ENCODE measurements at places on chromosomes 6 and 20.

DNA sequence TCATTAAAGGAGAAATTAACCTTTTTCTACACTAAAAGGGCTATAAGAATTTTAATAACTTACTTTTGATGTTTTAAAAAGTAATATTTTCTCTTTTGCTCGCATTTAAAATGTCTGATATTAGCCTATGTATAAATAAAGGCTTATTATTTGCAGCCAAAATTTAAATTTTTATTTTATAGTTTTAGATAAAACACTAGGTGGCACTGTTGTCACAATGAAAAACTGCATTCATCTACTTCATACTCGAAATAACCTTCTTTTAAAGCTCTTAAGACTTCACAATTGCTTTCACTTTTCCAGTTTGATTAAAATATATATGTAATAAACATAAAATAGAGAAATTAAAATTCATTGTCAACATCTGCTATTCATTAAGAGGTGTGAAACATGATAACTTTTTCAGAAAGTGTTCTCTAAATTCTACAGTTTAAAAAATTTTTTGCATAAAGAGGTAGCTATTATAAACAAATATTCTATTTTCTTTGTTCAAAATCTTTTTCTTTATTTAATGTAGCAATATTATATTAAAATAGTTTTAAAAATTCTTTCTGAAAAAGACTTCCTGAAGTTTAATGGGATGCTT lies 78.8 kb upstream of the DEFB112 start:
- DNase-seq, result no peak

DNA sequence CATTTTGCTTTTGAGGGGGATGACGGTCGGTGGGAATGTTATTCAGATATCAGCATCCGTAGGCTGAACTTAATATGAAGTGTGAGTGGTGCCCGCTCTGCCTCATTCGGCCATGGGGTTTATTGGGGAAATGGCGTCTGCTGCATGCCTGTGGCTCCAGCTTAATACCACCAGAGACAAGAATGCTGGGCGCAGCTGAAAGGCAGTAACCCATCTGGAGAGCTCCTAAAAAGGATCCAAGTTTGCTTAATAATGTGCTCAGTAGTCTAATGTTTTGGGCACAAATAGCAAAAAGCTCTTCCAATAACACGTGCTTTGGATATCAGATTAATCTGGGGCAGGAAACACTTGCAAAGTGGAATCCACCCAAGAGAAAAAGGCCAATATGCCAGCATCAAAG lies 273.0 kb upstream of the TAB2 start:
- DNase-seq, result no peak

GRCh38 chr6:1263039-1263849 lies 48.7 kb upstream of the FOXQ1 start:
- no peak for DNase-seq

DNA sequence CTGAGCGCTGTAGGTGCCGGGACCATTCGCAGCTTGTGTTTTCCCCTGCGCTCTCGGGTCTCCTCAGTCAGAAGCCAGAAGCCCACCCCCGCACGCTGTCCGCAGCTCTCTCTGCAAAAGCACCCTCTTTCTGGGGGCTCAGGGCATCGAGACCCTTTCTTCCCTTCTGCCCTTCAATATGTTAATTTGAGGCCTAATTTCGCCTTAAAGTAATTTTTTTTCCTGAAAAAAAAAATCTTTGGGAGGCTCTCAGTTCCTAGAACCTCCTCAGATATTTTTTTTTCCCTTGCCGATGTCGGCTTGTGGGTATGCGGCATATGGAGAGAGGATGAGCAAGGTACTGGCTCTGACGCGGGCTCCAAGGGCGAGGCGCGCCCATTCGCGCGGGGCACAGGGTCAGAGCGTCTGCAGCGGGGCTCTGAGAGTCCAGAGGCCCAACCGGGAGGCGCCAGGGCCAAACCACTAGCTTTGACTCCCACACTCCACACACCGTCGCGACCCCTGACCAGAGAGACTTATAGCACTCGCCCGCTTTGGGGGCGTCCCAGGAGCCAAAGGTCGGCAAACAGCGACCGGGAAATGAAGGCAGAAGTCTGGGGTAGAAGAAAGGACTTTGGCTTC lies 893 bp downstream of the PRDM13 start:
- no peak for DNase-seq

- DNase-seq, result no peak
Measured at GRCh38 chr6:44868910-44869309, 459.2 kb upstream of the RUNX2 start.

GRCh38 chr6:112005013-112005371 lies 48.9 kb upstream of the CCN6 start:
- peak; percentile 81 for DNase-seq

DNA sequence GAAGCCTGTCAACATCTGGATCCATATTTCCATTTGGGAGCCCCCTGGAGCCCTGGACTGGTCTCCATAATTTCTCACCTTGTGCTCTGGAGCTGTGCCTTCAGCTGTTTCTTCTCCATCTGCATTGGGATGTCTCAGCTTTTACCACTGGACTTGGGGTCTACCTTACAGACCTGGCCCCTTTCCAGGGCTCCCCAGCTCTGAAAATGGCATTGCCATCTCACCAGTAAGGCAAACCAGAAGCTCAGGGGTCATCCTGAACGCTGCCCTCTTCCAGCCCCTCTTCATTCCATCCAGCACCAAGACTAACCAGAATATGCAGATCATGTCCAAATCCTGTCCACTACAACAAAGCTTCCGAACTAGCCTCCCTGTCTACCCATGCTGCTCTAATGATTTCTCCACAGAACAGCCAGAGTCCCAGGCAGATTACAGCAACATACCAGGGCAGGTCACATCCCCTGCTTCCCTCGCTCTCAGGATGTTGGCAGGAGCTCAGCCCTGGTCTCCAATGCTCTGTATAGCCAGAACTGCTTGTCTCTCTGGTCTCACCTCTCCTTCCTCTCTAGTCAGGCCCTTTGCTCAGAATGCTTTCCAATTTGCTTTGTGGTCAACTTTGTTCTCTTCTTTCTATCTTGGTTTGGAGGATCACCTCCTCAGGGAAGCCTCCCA lies 17.7 kb upstream of the NNAT start:
- DNase-seq, result peak; percentile 57

DNA sequence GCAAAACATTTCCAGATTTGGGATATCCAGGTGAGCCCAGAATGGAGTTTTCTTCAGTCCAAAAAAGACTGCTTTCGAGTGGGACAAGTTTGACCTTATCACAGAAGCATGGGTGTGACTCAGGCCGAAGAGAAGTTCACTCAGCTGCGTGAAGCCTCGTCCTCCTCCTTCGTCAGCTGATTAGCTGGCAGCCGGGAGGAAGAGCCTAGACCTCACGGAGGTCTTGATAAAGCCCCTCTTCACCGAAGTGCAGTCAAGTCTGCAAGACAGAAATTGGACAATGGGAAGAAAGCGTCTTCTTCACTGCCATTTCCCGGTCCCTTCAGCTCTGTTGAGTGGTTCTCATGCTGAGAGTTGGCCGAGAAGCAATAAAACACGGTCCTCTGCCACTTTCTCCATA lies 363.9 kb downstream of the TAF4 start:
- DNase-seq, result no peak

DNA sequence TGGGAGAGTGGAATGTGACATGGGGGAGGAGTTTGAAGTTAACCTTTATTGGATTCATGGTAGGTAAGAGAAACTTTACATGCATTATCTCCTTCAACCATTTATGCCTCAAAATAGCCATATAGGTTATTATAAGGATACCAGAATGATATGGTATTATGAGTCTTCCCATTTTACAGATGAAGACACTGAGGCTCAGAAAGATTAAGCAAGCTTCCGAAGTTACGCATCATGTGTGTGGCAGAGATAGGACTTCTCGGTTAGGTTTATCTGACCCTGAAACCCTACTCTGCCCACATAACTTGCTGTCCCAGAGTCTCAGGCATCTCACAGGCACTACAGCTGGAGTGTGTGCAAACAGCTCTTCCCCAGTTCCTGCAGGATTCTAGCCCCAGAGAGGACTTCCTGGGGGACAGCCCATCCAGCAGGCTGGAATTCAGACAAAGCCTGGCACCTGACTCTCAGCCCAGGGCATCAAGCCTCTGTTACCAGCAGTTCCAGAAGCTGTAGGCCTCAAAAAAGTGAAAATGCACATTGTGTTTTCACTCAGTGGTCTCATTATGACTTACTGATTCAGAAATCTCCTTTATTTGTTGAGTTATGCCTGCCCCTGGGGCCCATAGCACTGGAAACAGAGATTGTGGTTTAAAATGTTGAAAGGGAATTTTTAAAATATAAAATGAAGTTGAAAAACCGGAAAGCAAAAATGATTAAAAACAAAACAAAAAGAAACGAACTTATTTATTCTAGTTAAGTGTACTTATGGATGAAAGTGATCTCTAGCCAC lies 512.8 kb upstream of the CHD6 start:
- no peak for DNase-seq

GRCh38 chr6:41687501-41688175 lies 47.8 kb downstream of the TFEB start:
- DNase-seq, result no peak

- no peak for DNase-seq
Measured at GRCh38 chr20:50182346-50182745, 8.3 kb upstream of the CEBPB start.

DNA sequence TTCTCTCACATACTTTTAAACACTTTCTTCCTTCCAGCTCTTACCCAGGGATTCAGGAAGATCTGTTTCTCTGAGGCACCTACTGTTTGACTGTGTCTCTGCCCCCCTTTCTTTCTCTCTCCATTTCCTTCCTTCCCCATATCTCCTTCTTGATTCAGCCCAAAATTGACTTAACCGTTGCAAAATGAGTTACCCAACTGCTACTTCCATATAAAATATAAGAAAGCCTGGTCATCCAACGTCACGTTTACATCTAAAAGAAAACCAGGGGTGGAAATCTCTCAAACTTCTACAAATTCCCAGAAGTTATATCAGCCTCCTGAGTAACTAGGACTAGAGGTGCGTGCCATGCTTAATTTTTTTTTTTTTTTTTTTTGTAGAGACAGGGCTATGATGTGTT lies 95.2 kb upstream of the INSM1 start:
- no peak for DNase-seq

DNA sequence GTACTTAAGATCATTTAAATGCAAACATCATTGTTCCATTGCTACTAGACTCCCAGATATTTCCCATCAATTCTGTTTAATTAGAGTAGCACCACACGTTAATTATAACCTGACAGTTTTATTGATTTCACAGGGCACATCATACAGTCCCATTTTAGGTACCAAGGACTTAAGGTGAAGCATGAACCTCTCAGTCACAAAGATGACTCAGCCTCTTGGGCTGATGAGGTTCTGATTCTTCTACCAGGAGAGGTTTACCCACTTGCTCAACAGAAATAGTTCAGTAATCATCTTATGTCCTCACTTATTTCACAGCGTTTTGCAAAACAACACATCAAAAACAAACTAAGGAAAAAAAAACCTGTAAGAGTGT lies 98.5 kb downstream of the HIVEP2 start:
- no peak for DNase-seq

DNA sequence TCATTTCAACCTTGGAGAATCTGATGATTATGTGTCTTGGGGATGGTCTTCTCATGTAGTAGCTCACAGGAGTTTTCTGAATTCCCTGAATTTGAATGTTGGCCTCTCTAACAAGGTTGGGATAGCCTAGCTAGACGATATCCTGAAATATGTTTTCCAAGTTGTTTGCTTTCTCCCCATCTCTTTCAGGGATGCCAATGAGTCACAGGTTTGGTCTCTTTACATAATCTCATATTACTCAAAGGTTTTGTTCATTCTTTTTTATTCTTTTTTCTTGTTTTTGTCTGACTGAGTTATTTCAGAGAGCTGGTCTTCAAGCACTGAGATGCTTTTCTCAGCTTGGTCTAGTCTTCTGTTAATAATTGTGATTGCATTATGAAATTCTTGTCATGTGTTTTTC lies 42.7 kb upstream of the COL9A1 start:
- no peak for DNase-seq

GRCh38 chr20:20887593-20888265 lies 175.3 kb upstream of the RALGAPA2 start:
- DNase-seq, result no peak

- DNase-seq, result no peak
Measured at GRCh38 chr6:110517034-110517433, 40.6 kb upstream of the SLC22A16 start.

- no peak for DNase-seq
Measured at GRCh38 chr6:37928217-37928616, 108.7 kb downstream of the ZFAND3 start.

DNA sequence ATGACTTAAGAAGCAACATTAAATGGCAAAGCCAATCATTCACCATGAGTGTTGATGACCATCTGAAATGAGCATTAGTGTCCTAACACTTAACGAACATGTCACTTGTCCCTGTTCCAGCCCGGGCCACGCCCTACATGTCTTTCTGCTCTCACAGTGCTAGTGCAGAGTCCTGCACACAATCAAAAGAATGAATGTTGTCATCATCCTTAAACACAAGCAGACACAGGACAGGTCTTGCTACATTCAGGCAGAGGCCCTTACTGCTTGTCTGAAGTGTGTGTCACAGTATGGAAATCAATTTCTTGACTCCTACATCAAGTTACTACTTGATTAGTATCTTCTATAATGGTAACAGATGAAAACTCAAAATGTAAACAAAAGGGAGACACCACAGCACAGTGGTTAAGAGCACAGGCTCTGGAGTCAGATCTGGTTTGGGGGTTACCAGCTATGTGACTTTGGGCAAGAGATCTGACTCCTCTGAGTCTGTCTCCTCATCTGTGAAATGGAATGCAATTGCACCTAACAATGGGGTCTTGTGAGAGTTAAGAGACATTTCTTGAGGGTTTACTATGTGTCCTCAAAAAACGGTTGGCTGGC lies 17.4 kb downstream of the UBE2V1 start:
- no peak for DNase-seq

DNA sequence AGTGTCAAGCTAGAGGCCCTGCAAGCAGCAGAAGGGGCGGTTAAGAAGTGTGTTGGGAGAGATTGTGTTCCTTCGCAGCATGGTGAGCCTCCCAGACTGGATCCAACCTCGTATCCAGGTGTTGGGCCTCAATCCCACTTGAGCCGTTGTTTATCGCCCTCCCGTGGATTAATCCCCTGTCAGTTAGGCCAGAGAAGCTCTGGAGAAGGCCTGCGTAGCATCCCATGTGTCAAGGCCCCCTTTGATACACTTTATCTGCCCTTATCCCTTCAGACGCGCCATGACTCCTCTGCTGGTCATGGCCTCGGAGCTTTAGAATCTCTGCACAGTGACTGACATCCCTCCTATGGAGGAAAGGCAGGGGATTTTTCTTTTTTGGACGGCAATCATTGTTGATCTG lies 181.0 kb downstream of the ZFP64 start:
- DNase-seq, result no peak

DNA sequence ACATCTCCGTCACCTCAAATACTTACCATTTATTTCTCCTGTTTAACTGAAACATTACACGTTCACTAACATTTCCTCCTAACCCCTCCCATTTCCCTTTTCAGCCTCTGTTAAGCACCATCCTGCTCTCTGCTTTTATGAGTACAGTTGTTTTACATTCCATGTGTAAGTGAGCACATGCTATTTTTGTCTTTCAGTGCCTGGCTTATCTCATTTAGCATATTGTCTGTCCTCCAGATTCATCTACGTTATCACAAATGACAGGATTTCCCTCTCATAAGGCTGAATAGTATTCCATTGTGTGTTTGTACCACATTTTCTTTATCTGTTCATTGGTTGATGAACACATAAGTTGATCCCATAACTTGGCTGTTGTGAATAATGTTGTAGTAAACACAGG lies 22.7 kb downstream of the TAF11 start:
- DNase-seq, result no peak

- no peak for DNase-seq
Measured at GRCh38 chr6:31658983-31659648, 1.5 kb downstream of the C6orf47 start.

Data from sigmoid colon (tissue), 7 donors.